ENCODE measurements at places on chromosomes 1 and 21.

DNA sequence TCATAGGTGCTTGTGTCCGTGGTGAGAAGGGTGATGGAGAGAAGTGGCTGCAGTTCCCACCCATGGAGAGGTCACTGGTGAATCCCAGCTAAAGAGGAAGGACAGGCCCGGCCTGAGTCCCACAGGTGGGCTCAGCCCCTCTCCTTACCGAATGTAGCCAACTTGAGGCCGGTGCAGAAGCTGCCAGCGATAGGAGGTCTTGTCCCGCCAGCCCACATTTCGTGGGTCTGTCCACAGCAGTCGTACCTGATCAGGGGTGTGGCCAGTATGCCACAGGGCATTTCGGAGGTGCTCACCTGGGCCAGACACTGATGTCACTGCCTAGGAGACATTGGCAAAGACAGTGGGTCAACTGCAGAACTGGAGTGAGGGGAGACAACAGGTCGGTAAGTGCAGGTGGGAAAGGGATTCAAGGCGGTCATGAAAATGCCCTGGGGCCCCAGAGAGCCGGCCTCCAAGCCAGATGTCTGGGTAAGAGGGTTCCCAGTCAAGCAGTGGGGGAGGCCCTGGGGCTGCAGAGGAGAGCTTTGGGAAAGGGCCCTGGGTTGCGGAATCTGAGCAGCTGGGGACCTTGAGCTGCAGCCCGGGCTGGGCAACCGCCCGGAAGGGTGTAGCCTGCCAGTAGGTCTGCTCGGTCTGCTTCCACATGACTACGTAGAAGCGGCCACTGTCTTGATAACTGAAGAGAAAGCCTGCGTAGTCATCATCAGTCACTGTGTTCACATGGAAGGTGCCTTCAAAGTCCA, 10.6 kb downstream of the THBS3 start:
- DNase-seq = no peak

GRCh38 chr21:39843916-39844315, 23.3 kb upstream of the PCP4 start:
- no peak for DNase-seq

- no peak for DNase-seq
These were observed 167.7 kb downstream of the ACTL8 start for GRCh38 chr1:17922833-17923232.

DNA sequence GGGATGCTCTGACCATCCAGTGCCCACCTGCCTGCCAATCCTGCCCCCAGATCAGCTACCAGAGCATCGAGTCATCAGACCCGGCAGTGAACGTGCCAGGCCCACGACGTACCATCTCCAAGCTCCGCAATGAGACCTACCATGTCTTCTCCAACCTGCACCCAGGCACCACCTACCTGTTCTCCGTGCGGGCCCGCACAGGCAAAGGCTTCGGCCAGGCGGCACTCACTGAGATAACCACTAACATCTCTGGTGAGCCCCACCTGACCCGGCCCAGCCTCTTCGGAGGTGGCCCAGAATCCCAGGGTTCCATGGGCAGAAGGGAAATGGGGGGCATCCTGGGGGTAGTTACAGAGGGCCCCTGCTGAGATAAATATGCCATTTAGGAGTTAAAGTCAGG, 43.1 kb downstream of the PTPRU start:
- no peak for DNase-seq

GRCh38 chr1:177368255-177368654, 197.5 kb downstream of the BRINP2 start:
- DNase-seq = no peak

- DNase-seq = no peak
These were observed 101.7 kb downstream of the ADSS2 start for GRCh38 chr1:244350027-244350426.

- no peak for DNase-seq
These were observed 3.6 kb downstream of the ETS2 start for GRCh38 chr21:38809198-38809878.

GRCh38 chr1:179591592-179592580, at the start of gene TDRD5:
Gene TDRD5 (plus strand): TSS chr1:179591832. CDS start chr1:179592616, 784 bp downstream.
- no peak for DNase-seq

DNA sequence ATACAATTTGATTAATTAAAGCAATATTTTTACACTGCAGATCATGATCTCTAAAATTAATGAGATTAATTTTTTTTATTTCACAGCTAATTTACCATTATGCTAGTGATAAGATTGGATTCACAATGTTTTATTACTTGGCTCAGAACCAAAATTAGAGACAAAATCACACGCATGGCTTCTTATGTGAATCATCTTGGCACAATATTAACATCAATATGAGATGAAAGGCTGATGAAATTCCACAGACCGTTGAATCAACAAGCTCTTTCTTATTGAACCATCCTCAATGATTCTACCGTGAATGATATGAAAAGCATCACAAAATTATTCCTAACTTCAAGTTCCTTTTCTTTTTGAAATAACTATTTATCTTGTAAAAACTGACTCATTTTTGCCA, 544.9 kb downstream of the KCNT2 start:
- DNase-seq = no peak

- no peak for DNase-seq
These were observed 57.5 kb upstream of the GUCA2A start for GRCh38 chr1:42221952-42222606.

DNA sequence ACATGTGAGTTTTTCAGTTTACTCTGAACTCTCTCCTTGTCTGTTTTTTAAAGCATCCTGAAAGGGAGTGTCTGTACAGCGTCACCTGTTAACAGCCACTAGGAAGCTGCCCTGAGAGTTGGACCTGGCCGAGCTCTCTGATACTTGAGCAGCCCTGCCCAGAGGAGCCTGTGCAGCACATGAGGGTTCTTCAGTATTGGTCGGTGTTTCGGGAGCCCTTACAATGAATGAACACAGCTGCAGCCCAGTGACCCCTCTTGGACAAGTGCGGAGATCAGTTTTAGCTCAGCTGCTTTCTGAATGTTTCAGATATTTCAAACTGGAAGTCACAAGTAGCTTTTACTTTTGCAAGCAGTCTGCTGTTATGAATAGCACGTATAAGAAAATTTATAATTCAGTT, 39.2 kb downstream of the ADARB1 start:
- DNase-seq = no peak

DNA sequence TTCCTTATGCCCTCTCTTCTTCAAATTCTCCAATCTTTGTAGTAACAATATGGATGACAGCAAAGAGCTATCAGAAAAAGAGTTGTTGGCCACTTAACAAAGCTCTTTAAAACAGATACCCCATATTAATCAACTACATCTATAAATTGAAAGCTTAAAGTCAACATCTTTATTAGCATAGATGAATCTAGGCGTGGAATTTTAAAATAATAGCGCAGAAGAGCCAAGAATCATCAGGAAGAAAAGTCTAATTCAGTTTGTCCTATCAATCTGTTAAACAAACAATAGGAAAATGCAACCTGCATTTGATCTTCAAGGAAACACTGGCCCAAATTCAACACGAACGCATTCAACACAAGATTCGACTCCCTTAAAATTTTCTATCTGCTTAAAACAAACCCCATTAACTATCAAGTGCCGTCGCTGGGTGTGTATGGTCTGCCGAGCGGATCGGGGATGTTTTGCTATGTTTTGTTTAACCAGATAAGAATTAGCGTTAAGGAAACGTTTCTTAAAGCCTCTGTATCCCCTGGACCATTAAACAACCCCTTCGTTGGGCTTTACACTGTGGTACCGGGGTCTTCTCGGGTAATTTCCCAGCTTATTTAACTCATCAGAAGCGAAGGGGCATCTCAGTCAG, 1.0 kb downstream of the LYST start:
- no peak for DNase-seq

DNA sequence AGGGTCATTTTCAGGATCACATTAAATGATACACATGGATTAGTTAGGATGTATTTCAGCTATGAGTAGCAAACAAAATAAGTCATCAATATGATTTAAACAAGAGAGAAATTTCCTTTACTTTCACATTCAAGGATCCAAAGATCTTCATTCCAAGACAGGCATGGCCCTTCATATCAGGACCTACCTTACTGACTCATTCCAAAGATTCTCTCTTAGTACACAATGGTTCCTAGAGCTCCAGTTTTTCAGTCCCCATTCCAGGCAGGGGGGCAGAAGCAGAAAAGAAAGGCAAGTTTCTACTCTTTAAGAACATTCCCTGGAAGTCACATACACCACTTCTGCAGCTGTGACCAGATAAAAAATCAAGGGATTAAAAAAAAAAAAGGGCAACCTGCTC, 23.7 kb downstream of the RGS2 start:
- no peak for DNase-seq

- DNase-seq = no peak
These were observed 21.3 kb downstream of the MRPL37 start for GRCh38 chr1:54221113-54221834.

DNA sequence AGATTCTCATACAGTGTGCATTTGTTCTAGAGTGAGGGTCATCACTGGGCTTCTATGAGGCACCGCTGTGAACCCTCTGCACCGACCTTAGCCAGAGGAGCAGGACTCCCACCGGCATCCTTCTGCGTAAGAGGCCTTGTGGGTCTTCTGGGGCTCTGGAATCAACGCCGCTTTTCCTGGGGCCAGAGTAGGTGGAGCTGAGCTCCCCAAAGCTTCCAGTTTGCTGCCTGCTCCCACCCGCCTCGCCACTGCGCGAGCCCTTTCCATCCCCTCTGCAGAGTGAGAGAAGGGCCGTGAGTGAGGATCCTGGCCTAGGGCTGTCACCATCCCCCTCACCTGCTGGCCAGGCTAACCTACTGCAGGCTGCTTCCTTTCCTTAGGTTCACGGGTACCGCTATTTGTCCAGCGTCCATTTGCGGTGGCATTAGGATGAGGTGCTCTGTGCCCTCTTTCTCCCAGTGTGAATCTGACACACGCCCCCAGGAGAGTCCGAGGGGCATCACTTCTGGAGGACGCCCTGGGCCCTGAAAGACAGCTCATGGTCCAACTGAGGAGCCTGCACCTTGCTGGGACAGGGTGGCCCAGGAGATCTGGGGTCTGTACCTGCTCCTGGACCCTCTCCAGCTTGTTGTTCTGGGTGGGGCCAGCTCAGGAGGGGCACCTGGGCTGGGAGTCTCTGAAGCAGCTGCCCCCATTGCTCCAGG, 36.2 kb downstream of the UMODL1 start:
- DNase-seq = no peak

DNA sequence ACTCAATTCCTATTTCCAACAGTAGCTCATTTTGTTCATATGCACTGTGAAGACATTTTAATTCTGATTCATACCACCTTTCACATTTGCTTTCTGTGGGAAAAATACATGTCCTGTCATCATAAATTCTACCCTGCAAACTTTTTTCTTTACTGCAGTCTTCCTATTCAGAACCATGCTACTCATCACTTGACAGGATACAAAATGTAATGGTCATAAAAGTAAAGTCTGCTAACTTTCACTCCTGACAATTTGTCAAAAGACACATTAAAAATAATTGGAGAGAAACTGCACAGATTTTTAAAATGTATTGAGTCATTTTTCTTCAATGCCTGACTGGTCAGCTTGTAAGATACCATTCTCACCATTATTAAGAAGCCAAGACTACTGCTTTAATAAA, 1817.1 kb downstream of the BRINP3 start:
- no peak for DNase-seq

DNA sequence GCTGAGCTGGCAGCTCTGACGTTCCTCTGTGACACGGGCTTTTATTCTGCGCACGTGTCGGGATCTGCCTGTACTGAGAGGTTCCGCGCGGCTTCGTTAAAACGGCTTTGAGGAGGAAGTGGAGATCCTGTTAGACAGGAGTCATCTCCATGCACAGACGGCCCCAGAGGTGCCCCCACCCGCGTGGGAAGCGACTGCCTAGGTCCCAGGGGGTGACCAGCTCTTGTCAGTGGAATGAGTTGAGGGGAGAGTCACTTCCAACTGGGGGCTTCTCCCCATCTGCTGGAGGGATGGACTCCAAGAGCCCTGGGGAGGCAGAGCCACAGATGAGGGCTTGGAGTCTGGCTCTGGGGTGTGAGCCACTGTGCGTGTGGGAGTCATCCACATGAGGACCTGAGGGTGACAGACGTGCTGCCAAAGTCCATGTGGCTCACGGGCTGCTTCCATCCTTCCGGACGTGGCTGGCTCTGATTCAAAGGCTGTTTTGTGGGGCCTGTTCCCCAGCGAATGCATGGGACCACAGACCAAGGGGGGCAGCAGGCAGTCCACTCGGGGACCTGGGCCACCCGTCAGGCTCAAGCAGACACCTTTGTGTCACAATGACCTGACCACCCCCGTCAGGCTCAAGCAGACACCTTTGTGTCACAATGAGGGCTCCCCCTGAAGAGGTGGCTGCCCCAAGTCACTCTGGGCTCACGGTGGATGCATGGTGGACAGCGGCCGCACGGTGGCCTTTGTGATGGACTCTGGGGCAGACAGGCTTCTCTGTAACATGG, 26.8 kb downstream of the PTTG1IP start:
- no peak for DNase-seq

GRCh38 chr1:112713466-112714312, 1.4 kb downstream of the PPM1J start:
- DNase-seq = no peak

GRCh38 chr1:5814046-5814619, 178.1 kb downstream of the NPHP4 start:
- no peak for DNase-seq

GRCh38 chr1:93616996-93617669, 64.5 kb downstream of the BCAR3 start:
- DNase-seq = no peak
